Karpas-422 (cell line): ENCODE measurements at places on chromosomes 3 and 15. TPM values are rescaled to one million over a fixed set of nuclear protein-coding genes. Genes with fewer than 3 reads are reported as not detected.

DNA sequence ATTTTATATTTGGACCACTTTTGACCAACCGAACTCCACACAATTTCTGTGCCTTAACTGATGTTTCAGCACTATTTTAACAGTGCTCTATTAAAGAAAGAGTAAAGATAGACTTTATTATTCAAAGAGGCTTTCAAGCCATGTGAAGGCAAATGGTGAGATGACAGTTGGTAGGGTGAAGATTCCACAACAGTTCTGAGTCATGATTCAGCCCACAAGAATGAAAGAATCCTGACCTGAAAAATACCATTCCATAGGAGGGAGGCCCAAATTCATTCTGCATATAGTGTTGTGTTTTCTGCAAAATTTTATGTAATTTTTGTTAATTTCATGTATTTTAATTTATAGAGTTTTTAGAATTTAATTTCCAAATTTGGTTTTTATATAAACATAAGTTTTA is 135.6 kb upstream of the STAC start:
- H3K36me3 ChIP-seq, result no peaks in the 10 kb centered on the region
- H3K27me3 ChIP-seq, result no peaks in the 10 kb centered on the region
- no peak overlapping the region for H3K4me3 ChIP-seq
- DNase-seq, result no peak
- H3K27ac ChIP-seq, result no peak overlapping the region

DNA sequence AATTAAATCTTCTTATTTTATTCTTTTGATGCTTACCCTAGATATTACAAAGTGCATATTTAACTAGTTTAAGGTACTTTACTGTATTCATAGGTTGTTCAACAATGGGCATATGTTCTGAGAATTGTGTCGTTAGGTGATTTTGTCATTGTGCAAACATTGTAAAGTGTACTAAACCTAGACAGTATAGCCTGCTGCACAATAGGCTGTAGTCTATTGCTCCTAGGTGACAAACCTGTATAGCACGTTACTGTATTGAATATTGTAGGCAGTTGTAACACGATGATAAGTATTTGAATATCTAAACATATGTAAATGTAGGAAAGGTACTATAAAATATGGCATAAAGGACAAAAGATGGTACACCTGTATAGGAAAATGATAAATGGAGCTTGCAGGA is 100.7 kb downstream of the CACNA2D3 start:
- DNase-seq, result no peak
- H3K27me3 ChIP-seq, result no peaks in the 10 kb centered on the region
- H3K4me1 ChIP-seq, result no peaks in the 10 kb centered on the region
- H3K4me3 ChIP-seq, result no peak overlapping the region
- no peak overlapping the region for H3K27ac ChIP-seq

GRCh38 chr3:71512000-71512399 is 71.5 kb downstream of the FOXP1 start:
- DNase-seq, result peak; percentile 88
- H3K4me3 ChIP-seq, result no peak overlapping the region
- H3K27ac ChIP-seq, result peak overlapping the region; percentile 81
- peaks cover 81% of the 10 kb centered on the region for H3K4me1 ChIP-seq
- no peaks in the 10 kb centered on the region for H3K27me3 ChIP-seq
- 0 out of 2 replicates have a peak, but pooled peaks cover 6% of the 10 kb centered on the region for H3K36me3 ChIP-seq

DNA sequence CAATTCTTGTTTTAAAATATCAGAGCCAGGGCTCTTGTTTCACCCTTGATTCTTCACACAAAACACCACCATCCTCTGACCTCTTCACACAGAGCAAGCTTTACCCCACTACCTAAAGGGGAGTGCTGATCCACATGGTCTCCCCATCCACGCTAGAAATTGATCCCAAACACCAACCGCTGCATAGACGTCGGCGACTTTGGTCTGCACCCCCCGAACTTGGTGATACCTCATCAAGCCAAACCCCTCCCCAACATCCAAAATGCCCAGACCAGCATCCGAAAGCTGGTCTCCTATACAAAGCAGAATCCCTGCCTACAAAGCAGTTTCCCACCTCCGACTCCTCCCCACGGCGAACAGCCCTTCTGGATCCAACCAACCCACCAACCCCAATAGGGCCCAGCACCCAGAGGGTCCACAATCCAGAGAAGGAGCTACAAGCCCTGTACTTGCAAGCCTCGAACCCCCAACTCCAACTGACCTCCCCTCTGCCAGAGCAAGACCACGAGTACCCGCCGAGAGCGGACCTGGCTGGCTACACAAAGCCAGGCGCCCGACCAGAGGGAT is 25.8 kb upstream of the MTHFS start:
- H3K27ac ChIP-seq, result peak overlapping the region; percentile 77; the same call in 1 of the 2 replicates
- H3K27me3 ChIP-seq, result no peaks in the 10 kb centered on the region
- peak overlapping the region; percentile 85 for H3K4me3 ChIP-seq
- DNase-seq, result no peak
- H3K4me1 ChIP-seq, result peaks cover 12% of the 10 kb centered on the region
- H3K36me3 ChIP-seq, result peaks cover 43% of the 10 kb centered on the region

DNA sequence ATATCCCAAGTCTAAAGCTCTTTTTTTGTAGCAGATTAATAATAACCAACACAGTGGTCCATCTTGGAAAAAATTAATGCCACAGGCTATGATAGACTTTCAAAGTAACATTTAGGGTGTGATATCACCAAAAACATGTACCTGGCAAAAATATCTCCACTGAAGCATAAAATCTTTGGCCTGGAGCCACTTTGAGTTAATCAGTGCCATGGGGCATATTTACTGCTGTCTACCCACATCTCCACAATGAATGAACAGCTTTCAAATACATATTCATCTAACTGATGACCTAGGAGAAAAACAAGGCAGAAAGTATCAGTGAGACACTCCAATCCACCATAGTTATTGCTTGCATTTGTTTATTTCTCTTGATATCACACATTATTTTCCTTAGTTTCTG is 296.0 kb upstream of the MDFIC2 start:
- DNase-seq, result no peak
- H3K27me3 ChIP-seq, result 0 out of 2 replicates have a peak, but pooled peaks cover 4% of the 10 kb centered on the region
- H3K4me3 ChIP-seq, result no peak overlapping the region
- no peaks in the 10 kb centered on the region for H3K4me1 ChIP-seq

DNA sequence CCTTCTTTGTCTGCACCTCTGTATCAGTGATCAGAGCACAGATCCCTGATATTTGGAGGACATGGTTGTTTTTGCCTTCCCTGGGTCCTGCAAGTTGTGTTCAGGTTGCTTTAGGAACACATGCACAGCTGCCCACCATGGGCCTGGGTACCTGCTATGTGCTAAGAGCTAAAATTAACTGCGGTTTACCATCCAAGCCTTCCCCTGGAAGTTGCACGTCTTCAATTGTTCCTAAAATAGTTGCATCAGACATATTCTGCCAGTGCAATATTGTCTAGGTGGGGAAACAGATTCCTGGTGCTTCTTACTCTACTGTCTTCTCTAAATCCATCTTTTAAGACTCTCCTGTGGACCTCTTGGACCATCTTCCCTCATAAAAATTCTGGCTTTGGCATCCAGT is 80.9 kb downstream of the PDE8A start:
- no peaks in the 10 kb centered on the region for H3K36me3 ChIP-seq
- DNase-seq, result no peak
- H3K4me1 ChIP-seq, result no peaks in the 10 kb centered on the region
- H3K27me3 ChIP-seq, result no peaks in the 10 kb centered on the region; the same call in 1 of the 2 replicates
- H3K27ac ChIP-seq, result no peak overlapping the region
- no peak overlapping the region for H3K4me3 ChIP-seq

GRCh38 chr15:96043591-96044171 is 286.8 kb upstream of the NR2F2 start:
- H3K36me3 ChIP-seq, result no peaks in the 10 kb centered on the region; the same call in 1 of the 2 replicates
- no peak overlapping the region for H3K4me3 ChIP-seq
- no peaks in the 10 kb centered on the region for H3K4me1 ChIP-seq
- H3K27me3 ChIP-seq, result no peaks in the 10 kb centered on the region
- H3K27ac ChIP-seq, result no peak overlapping the region
- DNase-seq, result no peak

DNA sequence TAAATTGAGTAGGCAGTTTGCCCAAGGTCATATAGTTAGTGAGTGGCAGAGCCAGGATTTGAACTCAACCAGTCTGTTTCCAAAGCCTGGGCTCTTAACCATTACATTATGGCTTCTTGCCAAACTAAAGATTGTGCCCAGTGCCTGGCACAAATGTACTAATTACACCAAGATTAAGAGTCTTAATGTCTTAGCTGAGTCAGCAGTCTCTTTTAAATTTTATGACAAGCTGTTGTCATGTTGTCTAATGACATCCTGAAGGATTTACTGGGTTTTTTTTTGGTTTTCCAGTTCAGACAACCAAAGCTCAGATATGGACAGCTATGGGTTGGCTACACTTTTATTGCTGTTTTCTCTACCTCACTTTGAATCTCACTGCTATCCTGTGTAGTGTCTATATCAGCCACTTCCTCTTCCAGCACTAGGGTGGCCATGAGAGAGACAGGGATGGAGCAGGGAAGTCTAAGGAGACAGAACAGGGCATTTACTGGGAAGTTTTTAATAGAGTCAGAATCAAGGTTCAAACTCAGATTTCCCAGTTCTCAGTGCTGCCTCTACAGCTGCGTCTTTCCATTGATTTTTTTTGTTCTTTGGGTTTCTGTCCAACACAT is 10.5 kb downstream of the FBXL2 start:
- H3K27me3 ChIP-seq, result 0 out of 2 replicates have a peak, but pooled peaks cover 7% of the 10 kb centered on the region
- H3K4me3 ChIP-seq, result no peak overlapping the region
- no peaks in the 10 kb centered on the region for H3K36me3 ChIP-seq
- no peak for DNase-seq
- no peak overlapping the region for H3K27ac ChIP-seq
- H3K4me1 ChIP-seq, result no peaks in the 10 kb centered on the region

Gene HCN4
- not detected in 2 replicates for total RNA-seq

GRCh38 chr3:190432216-190432615 is 17.5 kb downstream of the TMEM207 start:
- H3K27me3 ChIP-seq, result no peaks in the 10 kb centered on the region
- no peaks in the 10 kb centered on the region for H3K4me1 ChIP-seq
- no peak overlapping the region for H3K27ac ChIP-seq
- H3K36me3 ChIP-seq, result no peaks in the 10 kb centered on the region
- no peak for DNase-seq

Gene U2SURP
- total RNA-seq, result 69.4 and 135 TPM in 2 replicates

GRCh38 chr3:29478611-29479010 is 197.7 kb downstream of the RBMS3 start:
- no peak for DNase-seq
- H3K4me1 ChIP-seq, result no peaks in the 10 kb centered on the region
- no peaks in the 10 kb centered on the region for H3K36me3 ChIP-seq
- H3K27me3 ChIP-seq, result no peaks in the 10 kb centered on the region

DNA sequence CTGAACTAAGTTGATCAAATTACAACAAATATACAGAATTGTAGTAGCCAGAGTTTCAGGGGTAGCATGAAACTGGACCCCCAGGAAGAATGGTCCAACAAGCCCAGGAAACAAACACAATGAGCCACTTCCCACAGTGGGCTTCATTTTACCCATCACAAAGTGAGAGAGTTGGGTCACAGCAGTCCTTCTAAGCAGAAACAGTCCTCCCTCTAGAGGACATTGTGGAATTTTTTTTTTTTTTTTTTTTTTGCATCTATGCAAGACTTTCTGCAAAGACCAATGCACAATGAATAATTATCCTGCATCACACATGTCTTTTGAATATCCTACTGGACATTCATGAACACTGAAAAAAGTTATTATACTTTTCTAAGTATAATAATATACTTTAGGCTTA is 73.8 kb upstream of the ATP13A5 start:
- no peaks in the 10 kb centered on the region for H3K27me3 ChIP-seq
- H3K36me3 ChIP-seq, result no peaks in the 10 kb centered on the region
- peaks cover 6% of the 10 kb centered on the region for H3K4me1 ChIP-seq
- H3K4me3 ChIP-seq, result no peak overlapping the region

Gene BNIP2
- 83.0 and 93.4 TPM in 2 replicates for total RNA-seq

- H3K27ac ChIP-seq, result no peak overlapping the region
- no peaks in the 10 kb centered on the region for H3K4me1 ChIP-seq
- H3K4me3 ChIP-seq, result no peak overlapping the region
- H3K27me3 ChIP-seq, result no peaks in the 10 kb centered on the region
- no peak for DNase-seq
- no peaks in the 10 kb centered on the region for H3K36me3 ChIP-seq
Measured at GRCh38 chr3:7000501-7000900, 139.6 kb downstream of the GRM7 start.

- DNase-seq, result no peak
- H3K4me3 ChIP-seq, result no peak overlapping the region
- H3K4me1 ChIP-seq, result peaks cover 8% of the 10 kb centered on the region
- no peak overlapping the region for H3K27ac ChIP-seq
- H3K27me3 ChIP-seq, result no peaks in the 10 kb centered on the region
Measured at GRCh38 chr15:42069496-42070278, 24.7 kb downstream of the PLA2G4D start.

GRCh38 chr3:189584645-189585044 is 46.5 kb upstream of the TP63 start:
- H3K36me3 ChIP-seq, result no peaks in the 10 kb centered on the region
- no peaks in the 10 kb centered on the region for H3K4me1 ChIP-seq
- no peak overlapping the region for H3K27ac ChIP-seq

Gene OR5K2
- not detected in 2 replicates for total RNA-seq

- DNase-seq, result no peak
- peaks cover 49% of the 10 kb centered on the region for H3K36me3 ChIP-seq
Measured at GRCh38 chr3:48268381-48268935, 27.6 kb downstream of the ZNF589 start.

Gene FHIT
- total RNA-seq, result not detected in 2 replicates

Gene MAGI1
- total RNA-seq, result 0.71 TPM in 1 of 2 replicates, not detected in the other

Gene CPLX3
- total RNA-seq, result 5.2 and 7.3 TPM in 2 replicates

GRCh38 chr3:21902956-21903355 is 151.9 kb upstream of the ZNF385D start:
- DNase-seq, result no peak
- no peak overlapping the region for H3K4me3 ChIP-seq
- no peak overlapping the region for H3K27ac ChIP-seq
- no peaks in the 10 kb centered on the region for H3K4me1 ChIP-seq
- H3K27me3 ChIP-seq, result no peaks in the 10 kb centered on the region

DNA sequence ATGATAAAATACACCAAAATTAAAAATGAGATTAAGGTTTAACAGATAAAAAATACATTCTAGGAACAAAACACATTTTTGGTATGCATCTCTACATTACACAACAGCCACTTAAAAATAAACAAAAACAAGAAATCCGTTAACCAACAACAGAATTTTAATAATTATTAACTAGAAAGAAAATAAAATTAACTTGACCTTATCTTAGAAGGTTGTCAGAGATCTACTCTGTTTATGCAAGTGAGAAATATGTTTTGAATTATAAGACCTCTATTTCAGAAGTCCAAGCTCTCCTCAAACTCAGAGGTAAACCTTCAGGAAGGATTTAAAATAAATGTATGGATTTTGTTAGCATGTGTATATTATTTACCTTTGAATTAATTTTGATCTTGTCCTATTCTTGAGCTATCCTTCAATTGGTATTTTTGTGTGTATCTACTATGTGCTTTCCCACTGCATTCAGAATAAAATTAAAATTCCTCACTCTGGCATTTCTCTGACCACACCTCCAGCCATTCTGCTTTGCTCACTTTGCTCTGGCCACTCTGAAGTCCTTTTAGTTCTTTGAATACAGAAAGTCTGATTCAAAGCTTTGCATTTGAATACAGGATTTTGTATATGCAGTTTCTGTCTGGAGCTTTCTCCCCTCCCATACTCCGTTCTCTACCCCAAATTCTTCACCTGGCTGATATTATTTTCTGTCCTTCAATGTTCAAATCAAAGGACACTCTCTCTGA is 352.0 kb downstream of the ZBTB20 start:
- H3K27ac ChIP-seq, result no peak overlapping the region
- no peak for DNase-seq
- H3K27me3 ChIP-seq, result no peaks in the 10 kb centered on the region
- no peak overlapping the region for H3K4me3 ChIP-seq

GRCh38 chr3:132368962-132369361 is 48.3 kb upstream of the DNAJC13 start:
- peaks cover 12% of the 10 kb centered on the region for H3K4me1 ChIP-seq
- DNase-seq, result no peak
- no peak overlapping the region for H3K27ac ChIP-seq
- no peak overlapping the region for H3K4me3 ChIP-seq
- no peaks in the 10 kb centered on the region for H3K27me3 ChIP-seq

Gene NR1I2
- 2.7 and 3.8 TPM in 2 replicates for total RNA-seq
